Globus pallidus (tissue), 1 donor: ENCODE measurements at places on chromosomes 2 and 18.

GRCh38 chr2:85984788-85985187, 96.0 kb upstream of the ST3GAL5 start:
- no peak for DNase-seq

DNA sequence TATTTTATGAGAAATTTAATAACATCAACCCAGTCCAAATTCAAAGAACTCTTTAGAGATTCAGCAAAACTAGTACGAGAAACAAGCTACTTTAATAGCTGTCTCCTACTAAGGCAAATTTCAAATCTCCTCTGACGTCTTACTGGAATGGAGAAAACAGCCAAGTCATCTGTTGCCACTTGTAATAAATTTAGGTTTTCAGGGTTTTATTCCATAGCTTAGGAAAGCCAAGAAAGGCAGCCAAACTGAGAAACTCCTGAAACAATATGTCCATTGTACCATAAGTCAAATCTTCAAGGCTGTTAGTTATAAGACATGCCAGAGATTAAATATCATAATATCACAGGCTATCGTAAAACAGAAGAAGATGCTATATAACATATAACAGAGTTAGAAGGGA, 524.6 kb upstream of the SETBP1 start:
- no peak for DNase-seq

DNA sequence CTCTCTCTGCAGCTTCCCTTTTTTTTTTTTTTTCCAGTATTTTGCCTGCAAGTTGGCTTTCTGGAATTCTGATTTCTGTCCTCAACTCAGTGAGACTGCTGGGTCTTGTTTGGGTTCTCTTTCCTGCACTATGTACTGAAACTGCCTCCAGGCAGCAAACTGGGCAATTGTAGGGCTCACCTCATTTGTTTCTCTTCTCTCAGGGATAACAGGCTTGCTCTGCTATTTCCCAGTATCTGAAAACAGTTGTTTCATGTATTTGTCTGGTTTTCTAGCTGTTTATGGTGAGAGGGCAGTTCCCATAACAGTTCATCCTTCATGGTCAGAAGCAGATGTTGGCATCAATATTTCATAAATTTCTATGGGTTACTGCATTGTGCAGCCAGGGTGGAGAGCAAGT, 206.0 kb downstream of the CYRIA start:
- DNase-seq = no peak

DNA sequence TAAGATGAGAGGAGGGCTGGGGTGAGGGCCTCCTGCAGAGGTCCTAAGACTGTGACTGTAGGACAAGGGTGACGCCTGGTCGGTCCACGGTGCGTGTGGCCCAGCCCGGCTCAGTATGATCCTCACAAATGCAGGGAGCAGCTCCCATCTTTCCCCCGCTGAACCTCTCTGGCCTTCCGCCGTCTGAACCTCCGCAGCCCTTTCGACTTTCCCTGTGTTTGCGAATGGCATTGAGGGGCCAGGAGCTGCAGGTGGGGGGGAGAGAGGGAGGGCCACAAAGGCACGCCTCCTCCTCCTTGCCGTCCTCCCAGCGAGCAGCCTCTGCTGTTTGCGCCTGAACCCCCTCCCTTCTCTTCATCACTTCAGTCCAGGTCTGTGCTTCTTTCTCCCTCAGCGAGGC, 68.6 kb upstream of the PXDN start:
- no peak for DNase-seq

GRCh38 chr18:28791101-28791500, 614.2 kb upstream of the CDH2 start:
- DNase-seq = no peak

DNA sequence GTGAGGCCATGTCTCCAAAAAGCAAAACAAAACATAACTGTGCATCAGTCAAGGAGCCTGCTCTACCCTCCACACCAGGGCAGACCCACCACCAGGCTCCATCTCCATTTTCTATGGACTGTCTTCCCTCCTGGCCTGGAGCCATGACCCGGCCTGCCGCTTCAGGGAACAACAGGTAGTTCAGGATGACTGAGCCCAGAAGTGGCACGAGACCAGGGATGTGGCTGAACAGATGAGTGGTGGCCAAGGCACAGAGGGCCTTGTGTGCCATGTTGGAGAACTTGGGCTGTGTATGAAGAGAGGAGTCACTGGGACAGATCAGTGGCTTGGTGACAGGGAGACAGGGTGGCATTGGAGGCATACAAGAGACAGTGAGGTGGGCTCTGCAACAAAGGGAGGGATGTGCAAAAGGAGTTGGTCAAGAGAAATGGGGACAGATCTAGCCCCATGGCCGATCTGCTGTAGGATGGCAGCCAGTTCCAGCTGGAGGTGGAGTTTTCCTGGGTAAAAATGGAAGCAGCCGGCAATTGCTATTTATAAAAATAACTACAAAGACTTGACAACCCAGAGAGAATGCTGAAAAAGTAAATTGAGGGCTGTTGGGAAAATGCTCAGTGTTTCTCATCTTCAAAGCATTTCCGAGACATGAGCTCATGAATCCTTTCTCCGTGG, 35.0 kb downstream of the TMEM177 start:
- no peak for DNase-seq

GRCh38 chr2:130327703-130328527, 14.8 kb upstream of the IMP4 start:
- no peak for DNase-seq

DNA sequence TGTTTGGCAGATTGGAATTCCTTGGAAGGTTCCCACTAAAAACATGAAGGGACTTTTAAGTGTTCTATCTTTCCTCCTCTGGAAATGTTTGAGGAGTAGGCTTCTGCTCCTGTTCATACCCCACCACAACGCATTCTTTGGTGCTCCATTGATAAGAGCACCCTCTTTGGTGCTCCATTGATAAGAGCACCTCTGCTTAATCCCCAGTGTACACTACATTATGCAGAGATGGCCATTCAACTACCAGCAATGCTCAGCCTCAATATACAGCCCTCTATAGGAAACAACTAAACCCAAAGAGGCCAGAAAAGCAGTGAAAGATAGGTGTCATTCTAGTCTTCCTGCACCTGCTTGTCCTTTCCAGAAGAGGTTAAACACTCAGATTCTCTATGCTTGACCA, 1.8 kb upstream of the CHAC2 start:
- no peak for DNase-seq

- no peak for DNase-seq
These were observed 324.5 kb upstream of the EPHA4 start for GRCh38 chr2:221896505-221897151.

DNA sequence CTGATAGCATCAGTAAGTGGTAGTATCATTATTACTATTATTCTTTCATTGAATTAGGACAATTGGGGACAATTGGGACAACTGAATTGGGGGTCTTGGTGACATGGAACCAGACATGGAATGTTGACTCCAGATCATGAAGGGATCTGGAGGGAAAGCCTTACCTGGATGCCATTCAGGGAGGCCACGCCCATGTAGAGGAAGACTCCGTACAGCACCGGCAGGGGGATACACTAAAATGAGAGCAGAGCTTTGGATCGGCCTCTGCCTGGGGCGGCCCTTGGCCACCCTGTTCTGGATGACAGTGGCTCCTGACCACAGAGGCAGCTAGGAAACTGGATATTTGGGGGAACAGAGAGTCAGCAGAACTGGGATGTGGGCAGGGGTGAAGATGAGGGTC, 29.2 kb downstream of the MTHFD2 start:
- DNase-seq = no peak

DNA sequence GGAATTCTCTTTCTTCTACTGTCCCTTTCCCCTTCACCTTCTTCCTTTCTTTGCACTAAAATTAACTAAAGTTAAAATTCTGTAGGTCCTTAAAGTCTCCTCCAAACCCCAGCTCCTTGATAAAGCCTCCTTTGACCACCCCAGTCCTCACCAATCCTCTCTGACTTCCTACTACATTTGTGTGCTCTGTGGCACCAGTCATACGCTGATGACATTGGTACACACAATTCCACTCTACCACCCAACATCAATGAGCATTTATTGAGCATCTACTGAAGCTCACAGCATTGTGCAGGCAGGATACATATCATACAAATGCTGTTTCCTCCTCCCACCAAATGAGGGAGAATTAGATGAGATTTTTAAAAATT, 4.5 kb upstream of the SP5 start:
- no peak for DNase-seq

GRCh38 chr18:12748671-12749070, 45.8 kb downstream of the PSMG2 start:
- no peak for DNase-seq
